Effector memory CD4-positive, alpha-beta T cell (primary cell): ENCODE measurements at places on chromosomes 1 and 21.

- no peak for DNase-seq
Measured at GRCh38 chr1:151513626-151514121, 2.5 kb downstream of the CGN start.

DNA sequence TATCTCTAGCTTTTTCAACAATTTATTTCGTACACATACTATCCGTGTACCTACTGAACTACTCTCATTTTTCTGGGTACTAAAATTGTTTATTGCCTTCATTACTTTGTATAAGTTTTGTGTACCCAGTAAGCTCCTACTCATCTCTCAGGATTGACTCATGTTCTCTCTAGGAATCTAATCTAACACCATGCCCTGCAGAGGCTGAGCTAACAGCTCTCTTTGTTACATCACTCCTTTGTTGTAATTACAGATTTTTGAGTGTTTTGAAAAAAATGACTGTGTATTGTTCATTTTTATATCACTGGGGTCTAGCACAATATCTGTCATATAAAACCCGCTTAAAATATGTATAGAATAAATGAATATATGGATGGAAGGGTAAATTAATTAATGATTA, 167.1 kb downstream of the ATP6V1G3 start:
- no peak for DNase-seq

DNA sequence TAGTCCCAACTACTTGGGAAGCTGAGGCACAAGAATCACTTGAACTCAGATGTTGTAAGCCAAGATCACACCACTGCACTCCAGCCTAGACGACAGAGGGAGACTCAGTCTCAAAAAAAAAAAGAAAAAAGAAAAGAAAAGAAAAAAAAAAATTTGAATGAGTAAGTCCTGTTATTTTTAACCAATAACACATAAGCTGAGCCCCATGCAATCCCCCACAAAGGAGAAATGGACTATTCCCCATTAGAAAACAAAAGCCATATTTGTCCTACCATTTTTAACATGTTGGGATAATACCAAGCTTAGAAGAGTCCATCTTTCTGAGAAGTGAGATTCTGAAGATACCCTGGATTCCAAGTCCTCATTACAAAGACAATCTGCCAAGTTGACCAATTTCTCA, 32.4 kb downstream of the LTN1 start:
- no peak for DNase-seq

DNA sequence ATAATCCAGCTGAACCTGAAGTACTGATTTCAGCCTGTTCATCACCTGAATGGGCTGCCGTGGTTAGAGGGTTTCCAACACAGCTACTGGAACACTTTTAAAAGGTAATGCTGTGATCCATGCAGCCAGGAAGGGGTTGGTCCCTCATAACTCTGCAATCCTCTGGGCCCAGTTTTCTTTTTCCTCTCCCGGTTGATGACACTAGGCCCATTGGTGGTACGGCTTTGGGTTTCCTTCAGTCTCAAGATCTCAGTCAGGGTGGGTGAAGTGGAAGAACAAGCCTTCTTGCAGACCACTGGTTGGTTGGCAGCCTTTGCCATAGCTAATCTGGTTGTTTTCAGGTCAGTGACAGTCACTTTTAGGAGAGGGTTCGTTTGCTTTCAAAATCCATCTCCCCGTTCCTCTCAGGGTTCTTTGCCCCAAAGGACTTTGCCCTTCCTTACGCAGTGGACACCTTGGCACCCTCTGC, 502 bp upstream of the SLC35A3 start:
- DNase-seq = no peak

DNA sequence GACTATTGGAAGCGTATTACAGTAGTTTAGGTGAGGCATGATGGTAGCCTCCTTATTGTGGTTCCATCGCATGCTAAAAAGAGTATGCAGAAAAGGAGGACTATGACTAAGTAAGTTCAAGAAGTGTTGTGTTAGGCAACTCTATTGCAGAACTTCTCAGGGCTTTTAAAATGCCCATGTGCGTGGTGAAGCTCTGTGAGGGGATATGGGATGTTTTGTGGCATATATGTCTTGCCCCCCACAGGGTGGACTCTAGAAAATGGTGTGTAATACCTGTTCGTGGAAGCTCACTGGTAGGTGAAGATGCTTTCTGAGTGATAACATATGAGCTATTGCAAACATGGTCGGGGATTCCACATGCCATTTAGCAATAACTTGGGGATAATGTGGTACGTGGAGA, 31.7 kb downstream of the MAN1A2 start:
- DNase-seq = no peak
